ENCODE measurements at places on chromosomes 2 and 18.

DNA sequence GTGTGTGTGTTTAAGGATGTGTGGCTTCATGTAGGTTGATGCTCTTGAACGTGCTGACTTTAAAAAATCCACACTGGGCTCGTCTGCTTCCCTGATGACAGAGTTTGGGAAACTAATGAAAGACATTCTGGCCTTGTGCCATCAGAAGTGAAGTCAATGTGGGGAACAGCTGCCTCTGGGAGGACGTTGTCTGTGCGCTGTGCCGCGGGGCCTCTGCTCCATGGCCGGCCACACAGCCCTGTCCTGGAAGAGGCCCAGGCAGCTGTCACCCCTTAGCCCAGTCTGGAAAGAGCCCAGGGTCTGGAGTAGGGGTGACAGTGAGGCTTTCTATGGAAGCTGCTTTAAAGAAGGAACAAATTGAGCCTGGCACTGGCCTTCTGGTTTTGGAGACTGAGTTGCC is 155.8 kb downstream of the SH3RF3 start:
- peak; percentile 86 for DNase-seq

DNA sequence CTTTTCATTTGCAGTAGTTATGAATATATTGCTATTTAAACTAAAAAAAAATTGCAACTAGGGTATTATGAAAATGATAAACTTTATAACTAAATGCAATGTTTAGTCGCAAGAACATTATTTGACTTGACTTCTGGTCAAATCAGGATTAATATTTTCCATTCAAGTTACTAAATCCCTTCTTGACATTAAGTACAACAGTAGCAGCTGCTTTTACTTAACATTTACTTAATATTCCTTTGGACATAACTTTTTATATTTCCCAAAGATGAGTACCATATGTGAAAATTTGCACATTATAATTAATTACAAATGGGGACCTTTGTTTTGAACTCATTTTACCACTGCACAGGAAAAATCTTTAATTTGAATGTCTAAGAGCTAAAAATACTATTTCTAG is 74.0 kb downstream of the PMS1 start:
- DNase-seq: no peak

GRCh38 chr18:62678847-62679485 is 36.4 kb upstream of the PHLPP1 start:
- DNase-seq: no peak

- no peak for DNase-seq
Measured at GRCh38 chr2:190382851-190383250, 25.3 kb upstream of the MFSD6 start.

GRCh38 chr2:28068088-28068487 is 177.6 kb downstream of the BABAM2 start:
- DNase-seq: no peak

GRCh38 chr18:45040879-45041278 is 360.2 kb downstream of the SETBP1 start:
- DNase-seq: no peak

GRCh38 chr2:197633109-197633657 is 42.2 kb downstream of the RFTN2 start:
- DNase-seq: no peak

DNA sequence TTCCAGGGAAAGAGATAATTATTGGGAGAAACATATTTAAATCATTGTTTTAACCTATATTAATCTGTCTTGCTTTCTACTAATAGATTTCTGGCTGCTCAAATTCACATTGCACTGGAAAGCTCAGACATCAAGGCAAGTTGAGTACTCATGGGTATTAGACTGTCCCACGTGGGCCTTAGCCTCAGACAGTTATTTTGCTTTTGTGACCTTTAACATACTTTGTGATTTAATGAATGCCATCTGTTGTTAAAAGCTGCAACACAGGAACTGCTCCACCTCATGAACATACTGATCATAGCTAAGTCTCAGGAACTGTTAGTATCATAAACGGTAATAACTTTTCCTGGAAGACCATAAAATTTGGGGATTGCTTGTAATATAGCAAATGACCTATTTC is 2.7 kb upstream of the LCT start:
- DNase-seq: peak; percentile 90

DNA sequence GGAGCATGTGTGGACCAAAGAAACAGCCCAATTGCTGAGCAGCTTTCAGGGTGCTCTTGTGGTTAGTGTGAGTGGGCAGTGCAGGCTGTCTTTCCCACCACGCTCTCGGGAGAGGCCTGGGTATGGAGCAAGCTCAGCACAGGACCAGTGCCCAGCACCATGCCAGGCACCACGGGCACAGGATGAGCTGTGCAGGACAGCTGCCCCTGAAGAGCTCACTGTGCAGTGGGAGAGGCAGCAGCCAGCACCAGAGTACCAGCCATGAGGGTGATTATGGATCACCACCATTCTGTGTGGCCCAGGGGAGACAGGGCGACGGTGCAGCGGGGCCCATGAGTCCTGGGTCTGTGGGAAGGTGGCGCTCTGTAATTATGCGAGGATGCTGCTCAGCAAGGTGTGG is 29.7 kb upstream of the FAHD2A start:
- no peak for DNase-seq

- DNase-seq: peak; percentile 25
Measured at GRCh38 chr2:197516393-197516761, 511 bp downstream of the MOB4 start.

DNA sequence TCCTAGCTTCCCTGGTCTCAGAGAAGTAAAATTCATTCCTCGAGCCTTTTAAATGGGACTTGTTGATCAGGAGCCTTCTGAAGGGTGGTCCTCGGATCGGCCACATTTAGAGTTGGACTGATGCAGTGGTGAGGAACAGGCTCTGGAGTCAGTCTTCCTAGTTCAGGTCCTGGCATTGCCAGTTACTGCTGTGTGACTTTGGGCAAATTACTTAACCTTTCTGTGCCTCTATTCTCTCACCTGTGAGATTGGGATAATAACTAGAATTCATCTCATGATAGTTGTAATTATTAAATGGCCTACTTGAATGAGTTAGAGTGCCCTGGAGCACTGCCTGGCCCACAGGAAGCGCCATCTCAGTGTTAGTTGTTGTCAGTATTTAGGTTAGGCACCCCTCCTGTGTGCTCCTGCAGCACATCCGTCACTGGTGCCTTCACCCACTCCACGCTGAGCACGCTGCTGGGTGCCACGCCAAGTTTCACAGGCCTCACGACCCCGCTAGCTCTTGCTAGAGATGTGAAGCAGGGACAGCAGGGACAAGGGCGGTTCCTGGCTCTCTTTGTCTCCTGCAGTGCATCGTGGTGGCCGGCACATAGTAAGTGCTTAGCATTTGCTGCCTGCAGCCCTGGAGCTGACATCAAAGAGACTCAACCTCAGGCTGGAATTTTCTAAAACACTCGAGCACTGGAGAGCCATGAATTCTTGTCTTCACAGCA is 122.9 kb downstream of the FAM210A start:
- DNase-seq: no peak

- no peak for DNase-seq
Measured at GRCh38 chr2:61807036-61807757, 46.7 kb downstream of the FAM161A start.

- peak; percentile 74 for DNase-seq
Measured at GRCh38 chr2:55120634-55121359, 70.5 kb upstream of the RTN4 start.

DNA sequence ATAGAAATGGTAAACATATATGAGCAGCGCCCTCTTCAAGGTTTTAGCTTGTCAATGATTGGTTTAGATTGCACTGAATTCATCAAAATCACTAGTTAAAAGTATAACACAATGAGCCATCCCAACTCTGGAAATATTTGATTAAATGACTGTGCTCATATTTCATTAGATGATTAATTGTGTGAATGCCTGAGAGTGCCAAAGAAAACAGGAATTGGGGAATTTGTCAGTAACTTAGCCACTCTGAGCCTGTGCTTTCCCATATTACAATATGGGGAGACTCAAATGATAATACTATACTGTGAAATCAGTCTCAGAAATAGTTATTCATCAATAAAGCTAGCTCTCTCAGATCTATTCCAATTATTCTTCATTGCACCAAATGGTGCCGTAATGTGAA is 2087.6 kb upstream of the CELF4 start:
- DNase-seq: no peak

- DNase-seq: no peak
Measured at GRCh38 chr18:59835605-59836379, 64.0 kb upstream of the PMAIP1 start.

GRCh38 chr2:23826771-23827170 is 100.2 kb downstream of the ATAD2B start:
- DNase-seq: no peak

DNA sequence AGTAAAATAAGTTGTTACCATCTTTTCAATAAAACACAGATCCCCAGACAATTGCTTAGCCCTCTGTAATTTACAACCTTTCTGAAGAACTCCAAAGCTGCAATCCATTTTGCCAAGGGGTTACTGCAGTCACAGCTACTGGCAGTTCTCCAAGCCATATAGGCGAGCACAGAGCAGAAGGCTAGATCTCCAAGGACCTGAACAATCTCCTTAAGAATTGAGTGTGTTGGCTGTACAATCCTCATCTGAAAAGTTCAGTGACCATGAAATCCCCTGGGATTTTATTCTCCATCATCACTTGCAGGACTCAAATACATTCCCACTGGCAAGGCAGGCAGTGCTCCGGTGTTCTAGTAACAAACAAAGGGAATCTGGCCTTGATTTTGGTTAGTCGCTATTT is 103.9 kb upstream of the LRP1B start:
- no peak for DNase-seq

GRCh38 chr2:132588576-132588975 is 81.4 kb downstream of the LYPD1 start:
- no peak for DNase-seq

- DNase-seq: no peak
Measured at GRCh38 chr2:238130111-238130695, 8.3 kb upstream of the KLHL30 start.

- peak; percentile 28 for DNase-seq
Measured at GRCh38 chr2:118705032-118705431, 142.4 kb downstream of the EN1 start.

GRCh38 chr2:34096562-34097171 is 497.6 kb upstream of the FAM98A start:
- peak; percentile 77 for DNase-seq

DNA sequence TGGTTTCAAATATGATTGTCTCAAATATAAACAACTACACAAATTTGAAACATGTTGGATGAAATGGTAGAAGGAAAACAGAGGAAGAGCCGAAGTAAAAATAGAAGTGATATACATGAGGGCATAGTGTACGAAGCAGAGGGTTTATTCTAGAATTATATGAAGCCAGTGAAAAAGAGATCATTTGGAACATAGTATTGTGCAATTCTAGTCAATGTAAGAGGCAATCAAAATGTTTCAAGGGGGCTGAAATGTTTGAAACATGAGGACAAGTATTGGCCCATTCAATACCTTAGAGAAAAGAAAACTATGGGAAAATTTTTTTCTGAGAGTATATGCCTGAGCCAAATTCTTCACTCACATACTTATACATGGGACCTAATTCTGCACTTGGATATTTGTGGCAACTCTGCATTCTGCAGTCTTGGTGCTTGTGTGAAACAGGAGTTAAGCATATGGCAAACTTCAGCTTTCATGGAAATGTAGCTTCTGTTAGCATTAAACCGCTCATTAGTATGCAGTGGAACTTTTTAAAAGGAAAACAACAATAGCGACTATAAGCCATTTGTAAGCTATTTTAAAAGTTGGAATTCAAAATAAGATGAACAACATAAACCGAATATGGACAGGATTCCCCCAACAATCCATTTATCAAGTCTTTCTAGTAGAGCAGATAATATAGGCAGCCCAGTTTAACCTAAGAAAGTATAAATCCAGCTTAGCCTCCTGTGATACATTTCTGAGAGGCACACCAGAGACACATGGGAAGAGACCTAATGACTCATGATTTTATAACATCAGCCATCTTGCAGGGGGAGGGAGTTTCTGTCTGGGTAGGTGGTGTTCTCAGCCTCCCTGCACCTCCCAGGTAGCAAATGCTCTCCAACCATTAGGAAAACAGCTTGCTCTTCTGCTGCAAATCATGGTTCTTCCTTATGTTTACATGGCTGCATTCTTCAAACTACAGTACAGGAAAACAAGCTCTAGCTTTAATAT is 197.8 kb downstream of the PAX3 start:
- no peak for DNase-seq

- no peak for DNase-seq
Measured at GRCh38 chr2:42050010-42050702, 2.3 kb downstream of the PKDCC start.

DNA sequence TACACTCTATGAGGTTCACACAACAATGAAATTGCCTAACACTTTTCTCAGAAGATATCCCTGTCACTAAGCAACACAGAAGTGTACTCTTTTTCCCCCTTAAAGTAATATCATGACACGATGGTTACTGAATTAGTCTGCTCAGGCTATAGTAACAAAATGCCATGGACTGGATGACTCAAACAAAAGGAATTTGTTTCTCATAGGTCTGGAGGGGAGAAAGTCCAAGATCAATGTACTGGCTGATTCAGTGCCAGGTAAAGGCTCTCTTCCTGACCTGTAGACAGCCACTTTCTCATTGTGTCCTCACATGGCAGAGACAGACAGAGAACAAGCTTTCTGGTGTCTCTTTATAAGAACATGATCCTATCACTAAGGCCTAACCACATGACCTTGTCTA is 211.9 kb downstream of the RBM43 start:
- peak; percentile 67 for DNase-seq

DNA sequence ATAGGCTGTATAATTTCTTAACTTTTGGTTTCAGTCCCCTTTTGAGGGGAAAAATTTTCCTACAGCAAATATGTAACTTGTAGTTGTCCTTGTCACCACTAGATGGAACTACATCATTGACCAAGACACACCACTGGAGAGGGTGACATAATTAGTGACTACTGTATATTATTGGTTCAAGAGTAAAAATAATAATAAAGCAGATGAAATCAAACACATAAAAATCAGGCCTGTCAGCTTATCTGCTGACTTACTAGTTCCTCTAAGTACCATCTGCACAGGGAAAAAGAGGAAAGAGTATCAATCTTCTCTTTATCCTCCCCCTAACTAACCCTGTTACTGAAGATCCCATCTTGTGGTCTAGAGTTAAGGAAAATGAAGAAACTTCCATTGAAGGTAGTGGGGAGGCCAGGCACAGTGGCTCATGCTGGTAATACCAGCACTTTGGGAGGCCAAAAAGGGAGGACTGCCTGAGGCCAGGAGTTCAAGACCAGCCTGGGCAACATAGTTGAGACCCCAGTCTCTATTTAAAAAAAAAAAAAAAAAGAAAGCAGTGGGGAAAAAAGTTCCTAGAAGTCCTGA is 29.6 kb upstream of the ENOSF1 start:
- DNase-seq: peak; percentile 27

All from foreskin fibroblast (primary cell).